Sciatic nerve (tissue), 2 donors: ENCODE measurements at places on chromosomes 5 and 9.

DNA sequence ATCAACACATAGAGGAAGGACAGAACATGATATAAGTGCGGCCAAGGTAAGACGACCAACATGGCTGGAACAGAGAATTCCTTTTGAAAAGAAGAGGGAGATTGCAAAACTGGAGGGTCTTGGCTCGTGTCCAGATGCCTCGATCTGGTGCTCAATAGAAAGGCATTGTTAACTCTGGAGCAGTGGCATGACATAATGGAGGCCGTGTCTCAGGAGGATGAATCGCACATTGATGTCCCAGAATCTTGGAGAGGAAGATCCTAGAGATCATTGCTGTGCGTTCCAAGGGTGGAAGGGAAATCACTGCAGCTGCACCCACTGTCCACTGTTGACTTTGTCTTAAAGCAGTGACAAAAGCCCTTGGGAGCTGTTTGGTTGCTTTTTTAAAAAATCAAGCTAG is 30.9 kb downstream of the GRAMD2B start:
- peak; percentile 84 for DNase-seq

DNA sequence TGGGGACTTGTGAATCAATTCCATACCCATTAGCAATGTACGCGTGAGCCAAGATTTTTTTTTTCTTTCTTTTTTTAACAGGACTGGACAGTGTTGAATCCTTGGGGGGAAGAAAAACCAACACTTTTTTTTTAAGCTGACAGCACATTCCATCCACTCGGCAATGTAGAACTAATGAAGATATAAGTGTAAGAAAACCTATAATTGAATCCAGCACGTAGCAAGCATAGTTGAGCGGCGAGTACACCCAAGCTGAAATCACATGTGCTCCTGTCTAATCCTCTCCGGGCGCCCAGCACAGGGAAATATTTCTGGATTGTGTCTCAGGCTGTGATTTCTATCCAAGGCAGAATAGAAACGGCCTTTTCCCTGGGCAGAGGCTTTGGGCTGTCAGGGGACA is 118.2 kb downstream of the BOD1 start:
- DNase-seq: no peak

DNA sequence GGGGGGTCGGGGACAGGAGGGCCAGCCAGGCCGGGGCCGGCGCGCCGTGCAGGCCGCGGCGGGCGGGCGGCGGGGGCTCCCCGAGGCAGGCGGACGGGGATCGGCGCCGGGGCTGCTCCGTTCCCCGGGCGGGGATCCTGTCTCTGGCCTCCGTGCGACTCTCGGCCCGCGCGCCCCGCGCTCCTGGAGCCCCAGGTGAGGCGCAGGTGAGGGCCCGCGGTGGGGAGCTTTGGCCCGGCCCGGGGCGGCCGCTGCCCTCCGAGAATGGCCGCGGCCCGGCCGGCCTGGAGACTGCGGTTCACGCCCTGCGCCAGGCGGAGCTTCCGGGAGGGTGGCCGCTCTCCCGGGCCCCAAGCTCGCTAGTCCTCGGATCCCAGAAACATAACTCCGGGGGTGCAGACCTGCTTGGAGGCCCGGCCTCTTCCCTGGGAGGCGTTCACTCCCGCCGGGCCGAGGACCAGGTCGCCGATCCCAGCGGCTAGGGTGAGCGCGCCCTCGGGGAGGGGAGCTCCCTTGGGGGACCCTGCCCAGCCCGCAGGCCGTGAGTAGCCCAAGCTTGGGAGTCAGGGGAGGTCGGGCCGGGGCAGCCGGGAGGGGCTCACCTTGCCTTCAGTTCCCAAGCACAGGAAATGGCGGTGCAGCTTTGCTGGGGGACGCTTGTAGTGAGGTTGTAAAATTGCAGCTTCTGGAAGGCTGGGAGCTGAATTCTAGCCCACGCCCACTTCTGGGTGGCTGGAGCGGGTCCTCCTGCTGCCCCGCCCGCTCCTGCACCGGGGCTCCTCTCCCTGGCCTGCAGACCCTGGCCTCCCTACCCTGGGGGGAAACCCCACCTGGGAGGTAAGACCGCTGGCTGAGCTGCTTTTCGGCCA is 723 bp downstream of the PPP1R26 start:
- DNase-seq: no peak

DNA sequence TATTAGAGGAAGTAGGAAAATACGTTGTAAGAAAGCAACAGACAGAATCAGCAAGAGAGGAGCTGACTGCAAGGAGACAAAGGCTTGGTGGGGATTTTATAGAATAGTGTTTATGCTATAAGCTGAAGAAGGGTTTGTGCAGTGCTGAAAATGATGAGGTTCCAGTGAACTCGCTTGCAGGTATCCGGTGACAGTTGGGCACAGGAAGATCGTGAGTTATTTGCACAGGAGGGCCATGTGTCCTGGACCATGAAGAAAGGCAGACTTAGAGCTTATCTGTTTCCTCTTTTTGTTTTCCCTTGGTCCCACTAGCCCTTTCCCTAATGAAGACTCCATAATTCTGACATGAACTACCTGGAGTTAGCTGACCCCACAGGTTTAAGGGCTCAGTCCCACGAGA is 61.4 kb downstream of the NXNL2 start:
- no peak for DNase-seq

DNA sequence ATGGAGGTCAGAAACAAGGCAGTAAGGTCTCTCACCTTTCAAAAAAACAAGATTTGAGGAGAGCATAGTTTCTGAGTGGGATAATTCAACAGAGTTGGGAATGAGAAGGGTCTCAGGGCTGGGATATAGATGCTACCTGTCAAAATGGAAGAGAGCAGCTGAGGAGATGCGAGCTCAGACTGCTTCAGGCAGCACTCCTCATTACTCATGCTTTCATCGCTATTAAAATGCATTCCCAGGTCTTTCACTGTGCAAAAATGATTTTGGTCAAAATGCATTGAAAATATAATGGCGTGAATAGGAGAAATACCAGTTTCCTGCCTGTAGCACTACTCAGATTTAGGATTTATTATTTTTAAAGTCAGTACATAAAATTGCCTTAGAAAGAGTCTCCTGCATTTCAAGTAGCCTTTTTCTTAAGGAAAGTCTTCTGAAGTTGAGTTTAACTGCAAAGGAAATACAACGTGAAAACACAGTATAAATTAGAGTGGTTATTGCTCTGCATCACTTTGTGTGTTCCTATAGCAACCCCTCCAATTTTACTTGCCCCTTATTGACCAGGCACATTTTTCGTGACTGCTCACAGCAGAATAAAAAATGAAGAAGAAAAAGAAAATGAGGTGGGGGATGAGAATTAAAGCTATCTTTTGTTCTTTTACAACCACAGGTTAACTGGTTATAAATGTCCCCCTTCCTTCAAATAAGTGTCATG is 724.8 kb upstream of the SEMA6A start:
- no peak for DNase-seq

GRCh38 chr9:94167376-94167890 is 83.2 kb downstream of the PTPDC1 start:
- no peak for DNase-seq

GRCh38 chr5:36530215-36530614 is 76.2 kb upstream of the SLC1A3 start:
- DNase-seq: no peak

GRCh38 chr5:30867711-30868110 is 325.8 kb upstream of the CDH6 start:
- no peak for DNase-seq

DNA sequence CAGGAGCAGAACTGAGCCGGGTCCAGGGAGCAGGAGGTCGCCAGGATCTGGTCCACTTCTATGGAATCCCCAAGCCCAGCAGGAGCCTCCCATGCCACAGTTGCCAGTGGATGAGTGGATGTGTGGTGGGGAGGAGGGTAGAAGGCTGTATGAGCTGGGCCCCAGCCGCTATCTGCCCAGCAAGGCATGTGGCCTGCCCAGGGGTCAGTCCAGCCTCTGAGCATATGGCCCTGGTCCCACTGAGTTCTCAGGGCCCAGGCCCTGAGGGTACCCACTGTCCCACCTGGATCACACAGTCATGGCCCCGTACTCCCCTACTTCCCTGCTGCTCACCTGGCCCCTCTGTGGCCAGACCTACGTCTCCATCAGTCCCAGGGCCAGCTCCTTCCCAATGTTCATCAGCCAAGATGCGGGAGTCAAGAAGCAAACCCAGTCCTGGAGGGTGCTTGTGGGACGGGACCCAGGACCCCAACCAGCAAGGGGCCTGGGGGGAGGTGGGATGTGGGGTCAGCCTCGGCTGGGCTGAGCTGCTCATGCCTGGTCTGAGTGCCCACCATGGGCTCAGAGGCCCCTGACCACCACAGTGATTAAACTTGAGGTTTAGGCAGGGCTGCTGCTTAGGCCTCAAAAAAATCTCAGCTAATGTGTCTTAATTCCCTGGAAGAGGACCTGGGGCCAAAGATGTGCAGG is 152.7 kb downstream of the COL23A1 start:
- peak; percentile 34 for DNase-seq

DNA sequence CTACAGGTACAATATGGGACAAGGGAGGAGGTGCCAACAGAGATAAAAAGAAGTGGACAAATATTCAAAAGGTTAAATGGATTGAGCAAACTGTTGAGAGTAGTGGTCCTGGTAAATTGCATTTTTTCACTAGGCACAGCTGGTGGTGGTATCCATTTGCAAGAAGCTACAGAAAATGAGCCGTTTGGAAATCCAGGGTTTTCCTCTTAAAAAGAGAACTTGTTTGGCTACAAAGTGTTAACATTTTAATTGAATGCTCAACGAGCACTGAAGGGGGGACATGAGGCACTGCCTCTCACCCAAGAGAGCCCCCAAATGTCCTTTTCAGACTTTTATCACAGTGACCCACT is 491 bp upstream of the ZCCHC9 start:
- DNase-seq: no peak
